ENCODE measurements at places on chromosomes 16 and 17.

DNA sequence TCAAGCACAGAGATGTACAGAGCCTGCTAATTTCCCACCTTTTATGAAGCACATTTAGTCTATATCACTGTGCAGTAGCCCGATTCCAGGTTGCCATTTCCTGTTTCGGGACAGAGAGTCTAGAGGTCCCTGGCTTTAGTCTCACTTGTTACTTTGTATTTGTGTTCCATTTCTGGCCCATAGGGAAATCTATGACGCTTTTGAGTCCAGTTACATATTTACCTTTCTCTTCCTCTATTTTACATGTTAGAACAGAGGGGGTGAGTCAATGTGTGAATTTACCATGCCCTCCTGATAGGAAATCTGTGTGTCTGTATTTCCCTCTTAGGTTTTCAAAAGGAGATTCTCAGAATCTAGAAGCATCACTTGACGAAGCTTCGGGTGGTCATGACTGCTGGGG is 227.1 kb upstream of the ZFHX3 start:
- no peak for DNase-seq

GRCh38 chr16:27458258-27458657 is 56.3 kb downstream of the IL21R start:
- DNase-seq, result no peak

GRCh38 chr16:56916571-56917403 is 15.2 kb upstream of the HERPUD1 start:
- peak; percentile 43 for DNase-seq

DNA sequence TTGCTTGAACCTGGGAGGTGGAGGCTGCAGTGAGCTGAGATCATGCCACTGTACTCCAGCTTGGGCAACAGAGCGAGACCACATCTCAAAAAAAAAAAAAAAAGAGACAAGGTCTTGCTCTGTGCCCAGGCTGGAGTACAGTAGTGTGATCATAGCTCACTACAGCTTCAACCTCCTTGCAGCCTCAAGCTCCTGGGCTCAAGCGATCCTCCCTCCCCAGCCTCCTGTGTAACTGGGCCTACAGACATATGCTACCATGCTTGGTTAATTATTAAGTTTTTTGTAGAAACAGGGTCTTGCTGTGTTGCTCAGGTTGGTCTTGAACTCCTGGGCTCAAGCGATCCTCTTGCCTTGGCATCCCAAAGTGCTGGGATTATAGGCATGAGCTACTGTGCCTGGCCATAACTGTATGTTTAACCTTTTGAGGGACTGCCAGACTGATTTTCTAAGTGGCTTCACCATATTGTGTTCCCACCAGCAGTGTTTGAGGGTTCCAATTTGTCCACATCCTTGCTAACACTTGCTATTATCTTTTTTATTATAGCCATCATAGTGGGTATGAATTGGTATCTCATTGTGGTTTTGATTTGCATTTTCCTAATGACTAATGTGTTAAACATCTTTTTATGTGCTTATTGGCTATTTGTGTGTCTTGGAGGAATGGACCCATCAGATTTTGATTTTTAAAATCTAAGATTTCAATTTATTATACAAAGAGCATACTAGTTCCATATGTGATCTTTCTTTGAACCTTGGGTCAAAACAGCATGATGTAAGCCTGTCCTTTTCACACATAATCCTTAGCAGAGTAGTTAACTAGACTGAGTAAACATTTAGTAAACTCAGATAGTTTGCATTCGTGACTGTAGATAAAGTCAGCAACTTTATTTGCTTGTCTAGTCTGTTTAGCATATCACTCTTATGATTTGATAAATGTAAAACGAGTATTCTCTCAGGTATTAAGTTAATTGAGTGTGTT is 38.1 kb upstream of the KPNB1 start:
- no peak for DNase-seq

- no peak for DNase-seq
These were observed 63.5 kb downstream of the CRISPLD2 start for GRCh38 chr16:84883301-84883700.

DNA sequence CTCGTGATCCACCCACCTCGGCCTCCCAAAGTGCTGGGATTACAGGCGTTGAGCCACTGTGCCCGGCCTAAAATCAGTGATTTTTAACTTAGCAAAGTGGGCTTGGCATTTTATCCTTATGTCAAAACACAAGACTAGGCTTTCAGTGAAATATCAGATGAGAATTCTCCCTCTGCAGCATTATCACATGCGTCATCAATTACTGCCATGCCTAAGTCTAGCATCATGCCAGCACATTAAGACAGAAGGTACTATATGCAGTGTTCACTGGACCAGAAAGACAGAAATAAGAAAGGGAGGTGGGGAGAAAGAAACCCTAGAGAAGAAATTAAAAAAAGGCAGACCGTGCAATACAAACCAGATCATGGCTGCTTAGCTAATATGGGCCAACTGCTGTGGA is 29.8 kb downstream of the GPATCH8 start:
- DNase-seq, result no peak

- no peak for DNase-seq
These were observed 425.0 kb downstream of the CDH11 start for GRCh38 chr16:64696866-64697265.

DNA sequence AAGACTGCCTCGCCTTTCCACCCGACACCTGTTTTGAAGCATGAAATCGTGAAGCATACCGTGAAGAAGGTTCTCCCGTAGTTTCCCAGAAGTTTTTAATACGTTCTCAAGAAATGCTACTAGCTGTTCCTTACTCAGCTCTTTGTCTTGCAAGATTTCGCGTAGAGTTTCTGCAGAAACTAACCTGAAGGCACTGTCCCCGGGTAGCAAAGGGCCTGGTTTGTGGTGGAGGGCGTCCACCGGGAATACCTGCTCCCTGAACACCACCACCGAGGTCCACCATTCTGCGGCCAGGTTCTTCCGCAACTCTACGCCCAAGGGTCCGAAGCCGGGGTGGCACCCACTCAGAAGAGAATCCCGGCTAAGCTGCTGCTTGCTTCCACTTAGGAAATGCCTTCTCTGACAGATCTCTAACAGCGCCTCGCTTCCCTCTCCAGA is 487 bp downstream of the POLG2 start:
- DNase-seq, result no peak

GRCh38 chr16:68073902-68074760 is 11.0 kb upstream of the NFATC3 start:
- DNase-seq, result no peak

- DNase-seq, result no peak
These were observed 78.7 kb downstream of the CDYL2 start for GRCh38 chr16:80725566-80726162.

DNA sequence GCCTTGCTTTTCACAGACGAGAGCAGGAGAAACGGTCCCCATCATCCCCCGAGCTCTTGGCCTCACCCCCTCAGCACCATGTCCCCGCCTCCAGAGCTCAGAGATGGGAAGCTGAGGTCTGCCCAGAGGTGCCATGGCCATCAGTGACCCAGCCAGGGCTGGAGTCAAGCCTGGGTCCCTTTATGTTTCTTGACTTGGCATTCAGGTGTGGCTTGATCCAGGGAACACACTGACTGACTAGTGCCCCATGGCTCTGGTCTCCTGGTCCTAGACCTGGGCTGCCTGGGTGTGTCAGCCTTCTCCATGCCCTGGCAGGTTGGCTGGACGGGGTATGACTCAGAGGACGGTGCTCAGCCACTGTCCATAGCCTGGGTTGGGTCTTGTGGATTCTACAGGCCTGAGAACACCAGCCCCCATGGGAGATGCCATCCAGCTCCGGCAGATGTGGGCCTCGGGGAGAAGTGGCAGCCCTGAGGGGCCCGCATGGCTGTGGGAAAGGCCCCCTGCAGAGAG is 54.2 kb downstream of the ZFPM1 start:
- no peak for DNase-seq

DNA sequence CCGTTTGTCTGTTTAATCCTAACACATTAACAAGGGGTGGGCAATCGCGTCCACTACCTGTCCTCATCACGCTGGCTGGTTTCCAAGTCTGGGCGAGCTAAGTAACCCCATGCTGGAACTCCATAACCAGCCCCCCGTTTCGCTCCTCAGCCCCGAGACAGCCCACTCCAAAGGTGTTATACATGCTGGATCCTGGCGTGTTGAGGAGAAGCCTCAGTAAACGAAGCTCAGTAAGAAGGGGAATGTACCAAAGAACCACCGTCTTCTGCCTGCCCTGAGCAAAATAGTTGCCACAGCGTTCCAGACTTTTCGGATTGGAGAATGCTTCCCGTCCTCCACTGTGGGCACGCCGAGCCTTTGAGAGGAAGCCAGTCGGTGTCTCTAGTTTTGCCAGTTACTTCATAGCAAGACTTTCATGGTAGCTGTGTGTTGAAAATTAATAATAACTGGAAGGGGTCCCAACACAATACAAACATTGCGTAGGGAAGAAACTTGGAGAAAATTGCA is 16.1 kb upstream of the C17orf78 start:
- DNase-seq, result no peak

GRCh38 chr17:66423056-66423955 is 120.9 kb downstream of the PRKCA start:
- DNase-seq, result no peak

GRCh38 chr17:64507413-64507782 is 621 bp downstream of the CEP95 start:
- peak; percentile 46 for DNase-seq

DNA sequence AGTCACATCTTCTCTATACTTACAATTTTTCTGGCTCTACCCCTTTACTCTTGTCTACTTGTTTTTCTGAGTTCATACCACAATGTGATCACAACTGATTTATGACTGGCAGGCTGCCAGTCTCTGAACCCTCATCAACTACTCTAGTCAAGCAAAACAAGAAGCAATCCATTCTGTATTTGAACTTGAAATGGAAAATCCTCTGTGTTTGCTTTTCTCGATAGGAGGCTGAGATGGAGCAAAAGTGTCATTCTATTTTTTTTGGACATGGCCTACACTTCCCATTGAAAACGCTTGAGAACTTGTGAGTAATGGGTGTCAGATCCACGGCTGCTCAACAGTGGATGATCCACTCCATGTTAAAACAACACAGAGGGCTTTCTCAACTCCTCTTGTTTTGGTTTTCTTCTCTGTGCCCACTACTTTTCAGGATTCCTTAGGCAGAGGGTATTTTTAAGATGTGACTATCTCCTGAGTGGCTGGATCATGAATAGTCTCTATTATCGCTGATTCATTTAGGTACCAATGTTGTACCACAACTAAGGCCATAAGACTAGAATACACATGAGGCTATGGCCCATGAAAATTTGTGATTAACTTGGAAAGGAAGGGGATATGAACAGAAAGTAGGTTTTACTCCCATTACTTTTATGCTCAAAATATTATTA is 11.7 kb downstream of the TMEM100 start:
- no peak for DNase-seq

DNA sequence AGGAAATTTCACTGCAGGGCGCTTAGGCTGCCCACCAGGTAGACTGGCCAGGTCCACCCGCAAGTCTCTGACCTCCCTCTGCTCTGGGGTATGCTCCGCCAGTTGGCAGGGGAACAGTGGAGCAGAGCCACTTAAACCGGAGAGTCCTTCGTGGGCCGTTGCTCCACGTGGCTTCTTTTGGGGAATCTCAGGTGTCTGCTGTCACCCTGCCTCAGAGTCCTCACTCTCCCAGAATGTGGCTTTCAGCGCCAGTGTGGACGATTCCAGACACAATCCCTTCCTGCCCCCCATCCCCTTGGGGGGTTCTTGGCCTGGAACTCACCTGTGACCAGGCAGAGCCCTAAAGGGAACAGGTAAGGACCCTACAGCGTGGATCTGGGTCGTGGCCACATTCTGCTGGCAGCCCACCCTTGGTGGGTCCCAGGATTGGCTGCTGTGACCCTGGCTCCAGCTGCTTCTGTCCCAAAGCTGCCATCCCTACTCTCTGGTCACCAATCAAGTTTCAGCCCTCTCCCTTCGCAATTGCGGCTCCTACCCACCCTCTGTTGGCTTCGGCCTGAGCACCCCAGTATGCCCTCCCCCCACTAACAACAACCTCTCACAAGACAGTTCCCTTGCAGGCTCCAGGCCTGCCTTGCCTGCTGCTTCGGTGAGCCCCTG is 22.2 kb downstream of the DHRS7C start:
- no peak for DNase-seq

DNA sequence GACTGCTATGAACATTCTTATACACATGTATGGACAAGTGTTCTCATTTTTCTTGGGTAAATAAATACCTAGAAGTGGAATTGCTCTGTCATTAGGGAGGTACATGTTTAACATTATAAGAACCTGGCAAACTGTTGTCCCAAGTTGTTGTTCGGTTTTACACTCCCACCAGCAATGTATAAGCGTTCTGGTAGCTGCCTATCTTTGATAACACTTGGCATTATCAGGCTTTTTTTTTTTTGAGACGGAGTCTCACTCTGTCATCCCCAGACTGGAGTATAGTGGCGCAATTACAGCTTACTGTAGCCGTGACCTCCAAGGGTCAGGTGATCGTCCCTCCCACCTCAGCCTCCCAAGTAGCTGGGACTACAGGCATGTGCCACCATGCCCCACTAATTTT is 16.3 kb downstream of the ATAD5 start:
- DNase-seq, result no peak

GRCh38 chr17:75571197-75571884 is 16.3 kb upstream of the MYO15B start:
- no peak for DNase-seq

- no peak for DNase-seq
These were observed 211.5 kb downstream of the CDH11 start for GRCh38 chr16:64910356-64910755.

DNA sequence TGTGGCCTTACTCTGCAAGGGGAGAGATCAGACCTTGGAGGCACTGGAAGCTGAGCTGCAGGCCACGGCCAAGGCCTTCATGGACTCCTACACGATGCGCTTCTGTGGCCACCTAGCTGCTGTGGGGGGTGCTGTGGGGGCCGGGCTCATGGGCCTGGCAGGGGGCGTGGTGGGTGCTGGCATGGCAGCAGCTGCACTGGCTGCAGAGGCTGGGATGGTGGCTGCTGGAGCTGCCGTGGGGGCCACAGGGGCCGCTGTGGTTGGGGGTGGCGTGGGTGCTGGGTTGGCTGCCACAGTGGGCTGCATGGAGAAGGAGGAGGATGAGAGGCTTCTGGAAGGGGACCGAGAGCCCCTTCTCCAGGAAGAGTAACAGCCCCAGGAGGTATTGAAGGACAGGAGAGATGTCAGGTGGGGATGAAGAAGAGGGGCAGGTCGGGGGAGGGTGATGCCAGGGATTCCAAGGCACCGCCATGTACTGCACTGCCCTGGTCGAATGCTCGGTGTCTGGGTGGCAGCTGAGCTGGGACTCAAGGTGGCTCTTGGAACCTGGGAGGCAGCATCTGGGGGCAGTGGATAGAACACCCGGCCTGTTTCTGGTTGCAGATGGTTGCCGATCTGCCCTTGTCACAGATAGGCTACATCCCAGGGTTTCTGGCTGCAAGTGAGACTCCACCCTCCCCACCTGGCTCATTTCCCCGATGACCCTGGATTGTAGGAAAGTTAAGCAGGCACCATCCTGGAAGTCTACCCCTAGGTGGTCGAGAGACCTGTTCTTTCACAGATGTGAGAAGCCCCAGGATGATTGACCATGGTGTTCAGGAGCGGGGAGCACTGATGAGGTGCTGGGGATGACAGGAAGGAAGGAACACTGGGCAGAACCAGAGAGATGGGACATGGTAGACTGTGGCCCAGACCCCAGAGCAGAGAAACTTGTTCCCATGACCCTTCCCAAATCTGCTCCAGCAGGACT is 5.1 kb downstream of the RNF112 start:
- DNase-seq, result no peak

- DNase-seq, result no peak
These were observed 2.5 kb downstream of the ITGAD start for GRCh38 chr16:31395647-31396046.
